ENCODE measurements at places on chromosomes 4 and X.

DNA sequence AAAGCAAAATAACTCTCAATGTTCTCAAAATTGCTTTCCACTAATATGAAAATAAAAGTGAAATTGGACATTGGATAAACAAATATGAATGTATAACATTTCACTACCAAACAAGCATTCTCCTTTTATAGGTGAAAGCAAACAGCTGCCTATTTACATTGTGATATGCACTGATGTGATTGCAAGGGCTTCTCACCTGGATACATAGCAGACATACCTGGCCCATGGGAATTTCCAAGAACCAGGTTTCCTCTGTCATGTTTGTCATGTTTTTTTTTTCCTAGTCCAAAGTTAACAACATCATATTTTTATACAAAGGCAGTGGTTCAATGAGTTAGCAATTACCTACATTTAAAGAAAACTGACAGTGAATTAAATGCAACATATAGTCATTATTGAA, 228.5 kb downstream of the ANKRD50 start:
- DNase-seq: no peak

DNA sequence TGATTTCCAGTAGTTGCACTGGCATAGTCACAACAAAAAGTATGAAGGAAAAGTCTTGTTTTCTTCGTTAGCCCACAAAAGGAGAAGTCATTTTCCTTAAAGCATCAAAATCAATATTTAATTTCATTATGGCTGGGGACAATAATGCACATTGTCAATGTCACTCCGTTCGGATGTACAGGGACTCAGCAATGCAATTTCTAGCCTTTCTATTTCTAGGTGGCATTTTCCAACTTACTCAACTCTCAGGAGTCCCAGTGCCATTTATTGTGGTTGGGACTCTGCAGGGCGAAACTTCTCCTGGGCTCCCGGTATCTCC, 99.6 kb downstream of the CEP135 start:
- DNase-seq: no peak

GRCh38 chr4:142473960-142474338, 372.2 kb downstream of the INPP4B start:
- no peak for DNase-seq

- DNase-seq: no peak
These were observed 120.7 kb upstream of the TSPAN5 start for GRCh38 chr4:98779088-98779487.

GRCh38 chr4:159922119-159922518, 819.2 kb downstream of the RAPGEF2 start:
- DNase-seq: no peak

DNA sequence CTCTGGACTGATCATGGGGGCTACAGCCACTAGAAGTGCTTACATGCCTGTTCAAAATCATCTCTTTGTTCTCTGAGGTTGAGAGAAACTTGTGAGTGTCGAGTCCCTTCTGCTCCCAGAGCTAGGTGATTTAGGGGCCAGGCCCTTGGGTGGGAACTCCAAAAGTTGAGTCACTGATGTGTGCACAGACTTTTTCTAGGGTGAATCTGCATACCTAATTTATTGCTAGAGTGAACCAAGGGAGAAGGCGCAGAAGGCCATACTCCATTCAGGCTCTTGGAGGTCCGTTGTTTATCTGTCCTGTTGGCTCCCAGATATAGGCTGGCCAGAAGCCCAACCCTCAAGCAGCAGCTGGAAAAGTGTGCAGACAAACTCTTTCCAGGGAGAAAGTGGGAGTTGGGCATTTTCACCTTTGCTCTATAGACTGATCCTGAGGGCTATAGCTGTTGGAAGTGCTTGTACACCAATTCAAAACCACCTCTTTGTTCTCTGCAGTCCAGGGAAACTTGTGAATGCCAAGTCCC, 80.8 kb upstream of the ARX start:
- no peak for DNase-seq

GRCh38 chr4:138859254-138859653, 156.3 kb upstream of the NOCT start:
- no peak for DNase-seq

DNA sequence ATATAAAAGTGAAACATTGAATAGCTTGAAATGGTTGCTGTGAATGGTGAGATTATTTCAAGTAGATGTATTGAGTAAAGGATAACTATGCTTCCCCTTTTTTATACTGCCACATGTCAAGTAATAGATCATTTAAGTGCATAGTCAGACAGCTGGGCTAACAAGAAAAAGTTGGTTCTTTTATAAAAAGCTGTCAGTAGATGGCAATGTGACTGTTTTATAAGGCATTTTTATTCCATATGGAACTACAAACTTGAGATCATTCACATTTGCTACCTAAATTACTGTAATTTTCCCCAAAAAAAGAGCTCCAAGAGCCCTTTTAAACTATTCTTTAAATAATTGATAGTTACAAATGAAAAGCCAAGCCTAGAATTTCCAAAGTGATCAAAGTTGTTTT, 831.0 kb downstream of the C4orf33 start:
- DNase-seq: no peak

GRCh38 chrX:154541896-154542722, 4.5 kb downstream of the G6PD start:
- DNase-seq: peak; percentile 70

DNA sequence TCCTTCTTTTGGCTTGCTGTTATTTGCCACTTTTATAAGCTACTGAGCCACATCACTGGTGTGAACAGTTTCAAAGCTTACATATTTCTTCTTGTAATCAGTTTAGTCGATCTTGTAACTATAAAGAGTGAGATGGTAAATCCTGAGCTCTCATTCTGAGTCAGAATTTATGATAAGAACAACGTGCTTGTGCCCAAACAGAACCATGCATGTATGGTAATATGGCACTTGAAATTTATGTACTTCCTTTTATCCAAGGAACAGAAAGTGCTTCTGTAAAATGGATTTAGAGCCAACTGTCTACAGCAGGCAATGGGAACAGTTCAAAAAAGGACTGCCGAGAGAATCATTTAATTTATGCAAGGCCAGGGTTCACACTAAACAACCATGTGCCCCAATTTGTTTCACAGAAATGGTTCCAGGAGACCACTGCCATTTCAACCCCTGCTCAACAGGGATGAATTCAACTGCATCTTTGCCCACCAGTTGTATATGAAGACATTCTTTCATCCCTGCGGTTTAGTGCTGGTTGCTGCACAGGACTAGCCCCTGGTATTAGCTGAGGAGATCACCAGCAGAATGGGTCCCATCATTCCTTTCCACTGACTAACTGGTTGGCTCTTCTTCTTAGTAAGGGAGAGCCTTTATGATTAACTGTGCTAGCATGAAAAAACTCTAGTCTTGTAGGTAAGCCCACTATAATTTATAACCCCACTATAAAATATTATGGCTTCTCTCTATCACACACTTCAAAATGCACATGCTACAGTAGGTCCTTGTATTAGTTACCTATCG, 162.9 kb upstream of the PGRMC2 start:
- no peak for DNase-seq

GRCh38 chr4:121764702-121765367, at the start of gene SMIM43:
TSS of gene SMIM43 (minus strand) at chr4:121765164. CDS start at chr4:121765105, 59 bp downstream.
- DNase-seq: no peak

GRCh38 chr4:95540227-95540626, 8.5 kb downstream of the UNC5C start:
- DNase-seq: no peak

DNA sequence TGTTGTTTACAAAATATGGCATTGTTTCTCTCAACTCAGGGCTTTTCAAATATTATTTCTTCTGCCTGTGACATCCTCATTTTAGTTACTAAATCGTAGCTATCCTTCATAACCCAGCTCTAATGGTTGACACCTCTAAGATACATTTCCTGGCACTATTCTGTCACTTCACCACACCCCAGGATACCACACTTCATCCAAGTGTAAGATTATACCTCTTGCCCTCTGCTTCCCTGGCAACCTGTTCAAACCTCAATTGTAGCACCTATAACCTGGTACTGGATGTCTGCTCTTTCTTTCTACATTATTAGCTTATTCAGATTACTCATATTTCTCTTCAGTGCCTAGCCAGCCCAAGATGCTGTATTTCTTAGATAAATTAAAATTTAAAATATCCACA, 175.7 kb upstream of the SPIN4 start:
- no peak for DNase-seq

DNA sequence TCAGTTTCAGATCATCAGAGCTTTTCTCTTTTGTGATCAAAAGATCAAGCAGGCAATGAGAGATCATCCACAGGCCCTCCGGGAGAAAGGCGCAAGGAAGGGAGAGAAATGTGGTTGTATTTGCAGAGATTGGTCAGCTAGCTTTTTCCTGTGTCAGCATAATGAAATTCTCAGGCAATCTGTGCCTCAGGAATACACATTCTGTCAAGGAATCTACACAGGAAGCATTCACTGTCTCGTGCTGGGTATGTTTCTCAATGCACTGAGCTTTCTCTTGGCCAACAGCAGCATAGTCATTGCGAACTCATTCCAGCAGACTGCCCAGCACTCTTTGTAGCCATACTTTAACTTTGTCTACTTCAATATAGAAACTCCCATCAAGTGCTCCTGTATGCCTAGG, 413.7 kb downstream of the PPP3CA start:
- peak; percentile 14 for DNase-seq
